Fibroblast of skin of left biceps (primary cell): ENCODE measurements at places on chromosomes 3 and 15.
A peak's percentile ranks its signal among the peaks of the same experiment; 100 is the strongest.

DNA sequence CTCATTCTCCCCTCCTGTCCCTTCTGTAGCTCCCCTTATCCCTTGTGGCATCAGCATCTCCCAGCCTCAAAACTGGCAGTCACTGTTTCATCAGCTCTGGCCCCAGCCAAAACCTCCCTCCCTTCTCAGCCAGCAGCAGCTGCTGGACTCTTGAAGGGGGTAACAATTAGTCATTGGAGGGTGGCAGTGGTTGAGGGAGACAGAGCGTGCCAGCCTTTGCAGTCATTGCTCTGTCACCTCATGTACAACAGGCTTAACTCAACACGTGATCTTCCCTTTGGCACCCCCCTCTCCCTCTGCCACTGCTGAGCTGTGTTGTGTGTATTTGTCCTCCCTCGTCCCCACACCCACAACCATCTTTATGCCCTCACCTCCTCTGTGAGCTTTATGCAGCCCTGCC is 28.2 kb downstream of the RBP2 start:
- no peak for DNase-seq

GRCh38 chr3:57654267-57654666 is 38.6 kb downstream of the DENND6A start:
- no peak for DNase-seq

DNA sequence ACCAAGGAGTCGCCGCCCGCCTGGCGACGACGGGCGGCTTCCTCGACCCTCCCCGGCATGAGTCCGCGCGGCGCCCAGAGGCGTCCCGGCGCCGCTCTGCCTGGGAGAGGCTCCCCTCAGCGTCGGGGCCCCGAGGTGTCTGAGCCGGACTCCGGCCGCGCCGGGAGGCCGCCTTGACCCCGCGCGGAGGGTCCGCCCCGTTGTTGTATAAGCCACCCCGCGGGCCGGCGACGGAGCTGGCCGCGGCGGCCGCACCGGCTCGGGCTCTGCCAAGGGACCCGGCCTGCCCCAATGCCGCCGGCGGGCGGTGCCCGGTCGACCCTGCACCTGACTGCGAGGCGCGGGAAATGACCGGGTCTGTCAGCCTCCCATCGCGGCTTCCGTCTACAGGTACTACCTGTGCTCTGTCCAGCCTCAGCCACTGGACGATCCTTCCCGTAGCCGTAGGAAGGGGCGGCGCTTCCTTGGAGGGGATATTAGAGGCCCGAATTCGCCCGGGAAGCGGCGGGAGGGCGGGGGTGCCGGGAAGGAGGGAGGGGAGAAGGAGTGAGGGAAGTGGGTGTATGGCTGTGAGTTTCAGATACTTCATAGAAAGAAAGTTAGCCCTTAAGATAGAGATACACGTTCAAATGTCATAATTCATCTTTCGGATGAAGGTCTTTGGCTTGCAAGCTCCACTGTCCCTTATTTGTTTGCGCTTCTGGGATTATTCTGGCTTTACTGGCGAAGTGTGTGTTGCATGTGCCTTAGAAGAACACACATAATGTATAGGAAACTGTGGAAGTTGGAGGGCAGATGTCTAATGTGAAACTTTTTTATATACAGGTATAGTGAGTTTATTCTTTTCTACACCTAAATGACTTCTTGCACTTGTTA is 620 bp downstream of the ABHD5 start:
- DNase-seq: no peak

DNA sequence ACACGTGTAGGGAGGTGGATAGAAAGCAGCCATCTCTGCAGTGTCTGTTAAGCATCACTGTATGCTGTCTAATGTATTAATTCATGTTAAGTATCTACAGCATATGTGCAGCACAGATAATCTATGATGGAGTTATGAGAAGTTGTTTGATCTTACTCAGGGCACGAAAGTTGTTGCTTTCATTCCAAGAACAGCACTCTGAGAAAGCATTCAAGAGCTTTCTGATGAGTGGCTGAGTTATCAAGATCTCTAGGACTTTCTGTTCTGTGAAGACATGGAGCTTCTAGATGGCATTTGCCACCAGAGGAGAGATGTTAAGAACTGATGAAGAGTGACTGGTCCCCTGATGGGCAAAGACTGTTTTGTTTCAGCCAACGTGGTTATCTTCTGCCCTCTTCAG is 22.6 kb upstream of the TPRG1 start:
- no peak for DNase-seq

DNA sequence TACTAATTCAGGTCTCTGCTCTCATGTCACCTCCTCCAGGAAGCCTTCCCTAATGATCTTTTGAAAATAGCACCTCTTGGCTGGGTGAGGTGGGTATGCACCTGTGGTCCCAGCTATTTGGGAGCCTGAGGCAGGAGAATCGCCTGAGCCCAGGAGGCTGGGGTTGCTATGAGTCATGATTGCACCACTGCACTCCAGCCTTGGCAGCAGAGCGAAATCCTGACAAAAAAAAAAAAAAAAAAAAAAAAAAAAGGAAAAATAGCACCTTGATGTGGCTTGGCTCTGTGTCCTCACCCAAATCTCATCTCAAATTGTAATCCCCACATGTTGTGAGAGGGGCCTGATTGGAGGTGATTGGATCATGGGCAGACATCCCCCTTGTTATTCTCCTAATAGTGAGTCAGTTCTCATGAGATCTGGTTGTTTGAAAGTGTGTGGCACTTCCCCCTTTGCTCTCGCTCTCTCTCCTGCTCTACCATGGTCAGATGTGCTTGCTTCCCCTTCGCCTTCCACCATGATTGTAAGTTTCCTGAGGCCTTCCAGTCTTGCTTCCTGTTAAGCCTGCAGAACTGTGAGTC is 11.2 kb upstream of the RNU6-1 start:
- no peak for DNase-seq

DNA sequence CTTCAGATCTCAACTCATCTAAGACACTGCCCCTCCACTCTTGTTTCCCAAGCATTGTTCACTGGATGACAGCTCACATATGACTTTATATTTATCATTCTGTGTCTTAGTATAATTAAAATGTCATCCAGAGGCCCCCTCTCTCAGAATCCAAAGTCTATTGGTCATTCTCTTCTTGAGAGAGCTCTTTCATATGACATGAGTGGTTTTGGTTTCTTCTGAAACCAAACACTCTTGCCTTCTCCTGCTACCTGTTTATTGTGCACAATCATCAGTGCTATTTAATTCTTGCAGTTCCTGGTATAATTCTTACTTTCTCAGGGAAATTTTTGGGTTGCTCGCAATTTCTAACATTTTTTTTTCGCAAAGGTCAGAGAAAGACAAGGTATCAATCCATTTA is 249.5 kb downstream of the IL5RA start:
- no peak for DNase-seq

- no peak for DNase-seq
Observed at GRCh38 chr3:45990181-45990580, 5.4 kb downstream of the FYCO1 start.

DNA sequence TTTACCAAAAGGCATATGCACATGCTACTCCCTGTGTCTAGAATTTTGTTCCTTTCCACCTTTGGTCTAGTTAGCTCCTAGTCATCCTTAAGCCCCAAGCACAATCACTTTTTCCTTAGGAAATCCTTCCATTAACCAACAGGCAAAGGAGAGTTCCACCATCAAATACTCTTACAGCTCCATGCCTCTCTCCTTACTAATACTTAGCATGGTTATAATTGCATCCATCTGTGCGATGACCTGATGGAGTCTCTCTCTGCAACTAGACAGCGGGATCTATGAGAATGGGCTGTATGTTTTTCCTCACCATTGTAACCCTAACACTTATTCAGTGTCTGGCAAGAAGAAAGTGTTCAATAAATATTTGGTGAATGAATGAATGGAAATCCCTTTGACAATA is 69.3 kb upstream of the SMAD3 start:
- peak; percentile 56 for DNase-seq

DNA sequence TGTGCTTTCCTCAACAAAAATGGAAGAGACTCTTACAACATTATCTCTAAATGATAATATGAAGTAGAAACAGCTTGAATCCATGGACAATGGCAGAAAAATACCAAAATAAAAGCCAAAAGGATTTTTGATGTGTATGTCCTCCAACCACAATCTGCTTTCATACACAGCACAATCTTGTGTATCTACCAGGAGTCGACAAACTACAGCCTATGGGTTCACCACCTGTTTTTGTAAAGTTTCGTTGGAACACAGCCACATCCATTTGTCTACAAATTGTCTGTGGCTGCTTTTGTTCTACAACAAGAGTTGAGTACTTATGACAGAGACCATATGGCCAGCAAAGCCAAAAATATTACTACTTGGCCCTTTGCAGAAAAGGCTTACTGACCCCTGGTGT is 88.7 kb upstream of the UBE2E2 start:
- DNase-seq: no peak

GRCh38 chr3:27633224-27633545 is 88.9 kb downstream of the EOMES start:
- DNase-seq: no peak

DNA sequence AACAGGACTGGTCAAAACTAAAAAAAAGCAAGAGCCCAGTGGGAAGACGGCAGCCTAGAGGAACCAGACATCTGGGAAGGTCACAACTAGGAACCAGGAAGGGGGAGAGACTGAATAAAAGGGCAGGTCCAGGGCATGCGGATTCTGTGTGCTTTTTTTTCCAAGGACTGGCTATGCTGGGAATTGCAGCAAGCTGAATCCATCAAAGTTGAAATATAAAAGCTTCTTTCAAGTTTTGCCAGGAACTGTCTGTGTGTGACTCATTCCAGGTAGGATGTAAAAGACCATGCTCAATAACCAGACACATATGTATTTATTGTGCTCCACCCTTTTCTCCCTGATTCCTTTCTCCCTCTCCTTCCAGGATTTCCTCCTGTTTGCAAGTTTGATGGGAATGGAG is 47.9 kb upstream of the CCDC80 start:
- no peak for DNase-seq

- no peak for DNase-seq
Observed at GRCh38 chr3:81936817-81937216, 175.4 kb upstream of the GBE1 start.

- no peak for DNase-seq
Observed at GRCh38 chr15:31247404-31247803, 79.2 kb upstream of the KLF13 start.

DNA sequence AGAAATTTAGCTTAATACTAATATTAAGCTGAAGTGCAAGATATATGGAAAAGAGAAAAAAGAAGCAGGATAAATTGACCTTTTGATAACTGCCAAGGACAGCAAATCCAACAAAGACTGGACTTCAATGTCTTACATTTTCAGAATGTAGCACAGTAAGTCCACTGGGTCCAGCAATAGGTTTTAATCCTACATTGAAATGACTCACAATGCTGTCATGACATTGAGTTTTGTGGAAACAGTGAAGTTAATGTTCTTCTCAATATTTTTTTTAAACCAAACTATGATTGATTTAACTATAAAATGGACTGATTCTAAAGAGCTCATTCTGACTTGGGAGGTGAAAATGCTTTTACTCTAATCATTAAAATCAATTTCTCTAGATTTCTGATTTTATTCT is 166.6 kb upstream of the ZNF717 start:
- no peak for DNase-seq

GRCh38 chr3:126923423-126923822 is 59.5 kb upstream of the PLXNA1 start:
- no peak for DNase-seq
